ENCODE measurements at places on chromosomes 5 and 9. TPM values are rescaled to one million over a fixed set of nuclear protein-coding genes. Genes with fewer than 3 reads are reported as not detected.

Gene CMBL
- total RNA-seq, result not detected

GRCh38 chr9:6969805-6970204 lies 212.0 kb downstream of the KDM4C start:
- no peaks in the 10 kb centered on the region for H3K36me3 ChIP-seq
- no peaks in the 10 kb centered on the region for H3K27me3 ChIP-seq
- H3K4me1 ChIP-seq, result no peaks in the 10 kb centered on the region

Gene CTNND2
- total RNA-seq, result not detected

DNA sequence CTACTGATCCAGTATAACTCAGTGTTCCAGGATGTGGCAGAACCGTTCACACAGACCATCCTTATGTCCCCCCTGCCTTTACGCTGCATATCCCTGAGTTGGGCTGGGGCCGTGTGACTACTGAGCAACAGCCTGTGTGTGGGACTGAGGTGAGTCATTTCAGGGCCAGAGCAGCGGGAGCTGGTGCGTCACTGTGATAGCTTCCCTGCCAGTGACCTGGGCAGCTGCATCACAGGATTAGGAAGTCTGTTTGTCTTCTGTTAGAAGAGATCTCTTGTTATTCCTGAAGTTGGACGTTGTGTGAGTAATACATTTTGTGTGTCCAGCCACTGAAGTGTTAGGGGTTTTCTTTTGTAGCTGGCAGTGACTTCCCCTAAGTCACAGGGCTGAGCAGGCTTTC lies 35.6 kb downstream of the TPPP start:
- H3K27ac ChIP-seq, result no peak overlapping the region
- H3K4me1 ChIP-seq, result no peaks in the 10 kb centered on the region
- no peak overlapping the region for H3K4me3 ChIP-seq

- no peaks in the 10 kb centered on the region for H3K4me1 ChIP-seq
- H3K4me3 ChIP-seq, result no peak within 1 kb of the TSS
- no peaks in the 10 kb centered on the region for H3K36me3 ChIP-seq
- no peak within 1 kb of the TSS for H3K27ac ChIP-seq
- no peak for DNase-seq
- H3K27me3 ChIP-seq, result peaks cover 13% of the 10 kb centered on the region
Measured at GRCh38 chr5:140881889-140882590, at the start of gene PCDHA13. PCDHA13 (plus strand) TSS chr5:140882124; CDS start chr5:140882269, 145 bp downstream.

DNA sequence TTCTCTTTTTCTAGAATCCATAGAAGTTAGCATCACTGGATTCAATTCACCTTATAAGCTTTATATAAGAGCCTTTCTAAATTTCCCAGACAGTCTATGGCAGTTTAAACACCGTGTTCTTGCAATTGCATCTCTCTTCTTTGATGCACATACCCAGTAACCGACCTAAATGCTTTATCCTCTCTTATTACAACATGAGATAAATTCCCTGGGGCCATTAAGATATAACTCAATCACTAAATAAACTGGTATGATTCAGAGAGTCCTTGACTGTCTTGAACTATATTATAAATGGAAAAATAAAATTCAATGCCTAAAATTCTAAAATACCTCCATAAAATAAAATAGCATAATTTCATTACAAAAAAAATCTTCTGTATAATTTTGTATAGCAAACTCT lies 98.1 kb downstream of the DIRAS2 start:
- H3K27me3 ChIP-seq, result no peaks in the 10 kb centered on the region
- DNase-seq, result no peak
- no peak overlapping the region for H3K27ac ChIP-seq
- no peak overlapping the region for H3K4me3 ChIP-seq

DNA sequence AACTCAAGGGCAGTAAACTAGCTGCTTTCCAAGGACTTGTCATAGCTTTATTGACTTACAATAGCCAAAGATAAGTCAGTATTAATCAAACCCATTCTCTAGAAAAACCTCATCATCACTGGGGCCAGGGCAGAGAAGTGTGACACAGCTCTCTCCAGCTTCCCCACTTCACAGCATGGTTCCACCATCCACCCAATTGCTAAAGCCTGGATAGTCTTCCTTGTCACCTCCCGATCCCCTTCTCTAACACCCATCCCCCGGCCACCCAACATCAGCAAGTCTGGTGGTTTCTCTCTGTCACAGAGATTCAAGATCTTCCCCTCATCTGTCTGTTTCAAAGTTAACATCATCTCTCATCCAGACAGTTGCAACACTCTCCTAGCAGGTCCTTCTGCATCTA lies 88.6 kb upstream of the GABRP start:
- no peaks in the 10 kb centered on the region for H3K4me1 ChIP-seq
- no peaks in the 10 kb centered on the region for H3K36me3 ChIP-seq
- no peak for DNase-seq
- H3K27ac ChIP-seq, result no peak overlapping the region
- no peaks in the 10 kb centered on the region for H3K27me3 ChIP-seq

GRCh38 chr5:960551-960950 lies 48.1 kb upstream of the NKD2 start:
- no peaks in the 10 kb centered on the region for H3K36me3 ChIP-seq
- H3K27me3 ChIP-seq, result no peaks in the 10 kb centered on the region
- H3K4me3 ChIP-seq, result no peak overlapping the region
- H3K4me1 ChIP-seq, result peaks cover 8% of the 10 kb centered on the region
- no peak for DNase-seq

GRCh38 chr9:128162215-128163026 lies 2.4 kb downstream of the BBLN start:
- no peaks in the 10 kb centered on the region for H3K27me3 ChIP-seq
- DNase-seq, result no peak
- no peak overlapping the region for H3K27ac ChIP-seq
- no peak overlapping the region for H3K4me3 ChIP-seq
- H3K4me1 ChIP-seq, result peaks cover 6% of the 10 kb centered on the region

Gene TAF11L7
- total RNA-seq, result not detected

Gene SIT1
- total RNA-seq, result 38.5 TPM

GRCh38 chr5:20145240-20145639 lies 157.2 kb upstream of the CDH18 start:
- no peaks in the 10 kb centered on the region for H3K27me3 ChIP-seq
- H3K4me3 ChIP-seq, result no peak overlapping the region
- no peak overlapping the region for H3K27ac ChIP-seq
- no peaks in the 10 kb centered on the region for H3K36me3 ChIP-seq

GRCh38 chr5:73117088-73117740 lies 3.2 kb upstream of the TMEM171 start:
- DNase-seq, result no peak

Gene ADAMTSL2
- not detected for total RNA-seq

Gene TAL2
- 6.7 TPM for total RNA-seq

GRCh38 chr9:133694686-133695085 lies 43.5 kb downstream of the SARDH start:
- no peak overlapping the region for H3K27ac ChIP-seq
- no peaks in the 10 kb centered on the region for H3K27me3 ChIP-seq
- H3K4me3 ChIP-seq, result no peak overlapping the region
- no peak for DNase-seq
- H3K4me1 ChIP-seq, result no peaks in the 10 kb centered on the region
- no peaks in the 10 kb centered on the region for H3K36me3 ChIP-seq

Gene ERCC8
- 9.2 TPM for total RNA-seq

Gene ADGRV1
- 0.10 TPM for total RNA-seq

- DNase-seq, result no peak
- peaks cover 6% of the 10 kb centered on the region for H3K4me1 ChIP-seq
- peaks cover 5% of the 10 kb centered on the region for H3K27me3 ChIP-seq
- H3K36me3 ChIP-seq, result no peaks in the 10 kb centered on the region
- no peak overlapping the region for H3K4me3 ChIP-seq
- H3K27ac ChIP-seq, result no peak overlapping the region
Measured at GRCh38 chr5:61306531-61307131, 25.4 kb upstream of the ZSWIM6 start.

GRCh38 chr9:12956261-12956660 lies 181.4 kb downstream of the LURAP1L start:
- H3K4me1 ChIP-seq, result no peaks in the 10 kb centered on the region
- H3K36me3 ChIP-seq, result no peaks in the 10 kb centered on the region
- no peaks in the 10 kb centered on the region for H3K27me3 ChIP-seq
- DNase-seq, result no peak

GRCh38 chr5:148202531-148203203 lies at the start of gene SPINK6:
SPINK6 (plus strand) TSS chr5:148203042; CDS start chr5:148203097, 55 bp downstream.
- no peak for DNase-seq
- no peaks in the 10 kb centered on the region for H3K4me1 ChIP-seq
- H3K27ac ChIP-seq, result no peak within 1 kb of the TSS
- H3K4me3 ChIP-seq, result no peak within 1 kb of the TSS

- H3K27ac ChIP-seq, result no peak overlapping the region
- H3K4me3 ChIP-seq, result no peak overlapping the region
- H3K4me1 ChIP-seq, result no peaks in the 10 kb centered on the region
Measured at GRCh38 chr5:75325242-75325641, 11.8 kb upstream of the HMGCR start.

GRCh38 chr5:94614156-94614805 lies 4.1 kb downstream of the KIAA0825 start:
- no peaks in the 10 kb centered on the region for H3K27me3 ChIP-seq
- H3K27ac ChIP-seq, result no peak overlapping the region
- no peaks in the 10 kb centered on the region for H3K36me3 ChIP-seq
- H3K4me1 ChIP-seq, result peaks cover 11% of the 10 kb centered on the region

DNA sequence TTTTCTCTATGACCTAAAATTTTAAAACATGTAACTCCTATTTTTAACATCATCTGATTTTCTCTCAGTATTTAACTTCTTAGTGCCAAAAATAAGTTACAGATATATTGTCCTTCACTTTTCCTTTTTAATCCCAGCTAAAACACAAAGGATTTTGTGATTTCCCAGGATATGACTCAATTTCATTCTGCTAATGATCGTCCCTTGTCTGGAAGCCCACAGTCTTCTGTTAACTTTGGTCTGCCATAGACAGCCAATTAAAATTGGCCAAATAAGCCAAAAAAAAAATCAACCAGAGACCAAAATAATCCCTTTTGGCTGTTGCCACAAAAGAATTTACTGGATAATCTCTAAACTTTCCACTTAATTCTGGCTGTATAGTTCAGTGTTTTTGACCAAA lies 124.5 kb upstream of the FST start:
- no peaks in the 10 kb centered on the region for H3K27me3 ChIP-seq
- no peaks in the 10 kb centered on the region for H3K4me1 ChIP-seq
- no peak overlapping the region for H3K27ac ChIP-seq

- H3K27me3 ChIP-seq, result no peaks in the 10 kb centered on the region
- peak overlapping the region; percentile 56 for H3K27ac ChIP-seq
- no peak for DNase-seq
Measured at GRCh38 chr5:443239-444151, 519 bp downstream of the EXOC3 start.
